ENCODE measurements at places on chromosomes 12 and 14.

DNA sequence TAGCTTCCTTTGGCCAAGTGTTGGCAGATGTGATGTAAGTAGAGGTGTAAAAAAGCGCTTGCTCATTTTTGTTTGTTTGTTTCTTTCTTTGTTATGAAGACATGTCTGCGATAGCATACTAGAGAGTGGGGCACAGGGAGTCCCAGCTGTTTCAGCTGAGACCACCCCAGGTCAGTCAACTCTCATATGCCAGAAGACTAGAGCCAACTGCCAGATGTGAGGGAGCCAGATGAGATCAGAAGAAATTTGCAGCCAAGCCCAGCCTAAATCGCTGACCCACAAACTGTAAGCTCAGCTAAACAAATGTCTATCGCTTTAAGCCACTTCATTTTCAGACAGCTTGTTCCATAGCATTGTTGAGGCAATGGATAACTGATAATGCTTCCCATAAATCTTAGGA lies 397.1 kb downstream of the APAF1 start:
- no peak for DNase-seq

- no peak for DNase-seq
These were observed 107.6 kb downstream of the MGAT4C start for GRCh38 chr12:86148612-86149011.

DNA sequence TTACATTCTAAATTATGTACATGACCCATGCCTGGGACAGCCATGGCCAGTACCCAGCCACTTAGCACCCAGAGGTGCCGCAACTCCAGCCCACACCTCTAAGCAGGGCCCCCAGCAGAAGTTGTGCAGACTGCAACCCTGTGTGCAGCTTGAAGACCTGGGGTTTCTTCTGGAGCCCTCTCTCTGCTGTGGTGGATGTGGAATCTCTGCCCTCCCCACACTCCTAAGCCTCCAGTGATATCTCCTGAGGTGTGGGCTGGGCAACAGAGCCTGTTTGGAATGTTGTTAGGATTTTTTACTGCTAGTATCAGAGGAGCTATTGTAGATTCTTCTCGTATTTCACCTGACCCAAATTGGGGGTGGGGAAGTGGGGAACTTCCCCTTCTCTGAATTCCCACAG lies 59.4 kb upstream of the TUNAR start:
- no peak for DNase-seq

DNA sequence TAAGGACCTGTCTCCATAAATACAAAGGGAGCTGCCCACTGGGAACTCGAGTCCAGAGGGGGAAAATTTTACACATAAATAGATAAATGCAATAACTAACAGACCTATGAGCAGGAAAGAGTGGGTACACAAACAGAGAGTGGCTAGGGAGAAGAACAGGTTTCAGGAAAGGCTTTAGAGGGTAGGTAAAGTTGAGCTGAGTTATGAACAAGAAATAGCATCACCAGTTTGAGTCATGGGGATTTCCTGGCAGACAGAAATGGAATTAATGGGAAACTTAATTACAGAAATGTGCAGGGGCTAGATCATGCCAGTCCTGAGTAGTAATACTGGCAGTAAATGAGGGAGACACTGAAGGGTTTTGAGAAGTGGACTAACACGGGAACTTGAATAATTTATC lies 58.0 kb upstream of the CCDC175 start:
- DNase-seq = no peak

GRCh38 chr12:110826592-110827200 lies 20.1 kb upstream of the CCDC63 start:
- peak; percentile 88 for DNase-seq

GRCh38 chr12:39723831-39724230 lies 104.2 kb upstream of the ABCD2 start:
- DNase-seq = peak; percentile 6

DNA sequence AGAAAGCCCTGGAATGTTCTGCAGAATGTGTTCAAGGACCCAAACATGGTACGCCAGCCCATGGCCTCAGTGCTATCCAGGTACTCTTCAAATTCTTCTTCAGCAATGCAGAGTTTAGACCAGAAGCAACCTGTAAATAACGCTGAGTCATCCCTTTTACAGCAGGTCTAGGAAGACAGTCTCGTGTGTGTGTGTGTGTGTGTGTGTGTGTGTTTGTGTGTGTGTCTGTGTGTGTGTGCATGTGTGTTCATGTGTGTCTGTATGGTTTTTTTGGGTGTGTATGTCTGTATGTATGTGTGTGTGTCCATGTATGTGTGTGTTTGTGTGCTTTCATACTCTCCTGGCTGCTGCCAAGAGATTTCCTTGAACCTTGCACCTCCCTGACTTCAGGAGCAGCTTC lies 60.1 kb upstream of the RFX4 start:
- DNase-seq = no peak

- DNase-seq = no peak
These were observed 4.2 kb upstream of the FOXG1 start for GRCh38 chr14:28762303-28762954.

All from pons (tissue), 1 donor.